SHP77 treated with DMSO at 0.1 percent for 48 hours (cell line): ENCODE measurements at places on chromosomes 3 and 15.

DNA sequence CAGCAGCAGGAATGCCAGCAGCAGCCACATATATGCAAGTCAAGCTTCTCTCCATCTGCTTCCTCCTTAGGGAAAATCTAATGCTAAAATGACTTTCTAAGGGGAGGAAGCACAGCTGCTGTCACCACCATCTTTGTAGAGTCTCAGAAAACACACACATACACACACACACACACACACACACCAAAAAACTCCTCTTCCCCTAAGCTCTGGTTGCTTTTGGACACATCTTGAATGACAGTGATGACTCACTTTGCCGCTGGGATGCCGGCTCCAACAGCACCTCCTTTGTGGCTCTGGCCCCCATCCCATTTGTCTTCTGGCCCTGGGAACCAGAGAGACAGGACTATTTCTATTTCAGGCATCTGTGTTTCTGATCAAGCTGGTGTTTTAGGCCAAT, 124.8 kb upstream of the GOLIM4 start:
- DNase-seq: no peak

- DNase-seq: no peak
Observed at GRCh38 chr3:38235466-38235865, 30.1 kb upstream of the SLC22A13 start.

DNA sequence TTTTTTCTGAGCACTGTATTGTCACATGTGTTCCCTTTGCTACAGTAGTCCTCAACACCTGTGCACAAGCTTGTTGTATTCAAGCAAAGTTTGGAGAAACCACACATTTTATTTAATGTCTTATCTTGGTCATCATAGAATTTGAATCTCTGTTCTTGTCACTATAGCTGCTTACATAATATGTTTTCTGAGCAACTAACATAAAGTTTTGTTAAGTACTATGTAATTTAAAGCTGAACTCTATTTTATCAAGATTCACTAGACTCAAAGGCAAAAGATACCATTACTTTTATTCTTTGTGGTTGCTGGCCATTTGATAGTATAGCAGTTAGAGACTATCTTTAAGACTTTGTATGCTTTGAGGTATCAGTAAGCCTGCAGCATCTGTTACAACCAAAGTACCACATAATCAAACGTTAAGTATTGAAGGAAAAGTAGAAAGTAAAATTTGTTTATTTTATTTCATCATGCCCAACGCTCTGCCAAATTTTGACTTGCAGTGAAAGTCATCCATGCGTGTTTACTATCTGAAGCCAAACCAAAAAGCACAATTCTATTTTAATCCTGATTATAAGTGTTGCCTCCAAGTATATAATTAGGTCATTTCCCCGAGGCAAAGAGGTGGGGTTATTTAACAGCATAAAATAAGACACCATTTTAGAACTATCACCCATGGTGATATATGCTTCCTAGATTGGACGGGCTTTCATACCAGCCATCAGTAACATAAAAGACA, 10.3 kb upstream of the ABHD10 start:
- DNase-seq: no peak

DNA sequence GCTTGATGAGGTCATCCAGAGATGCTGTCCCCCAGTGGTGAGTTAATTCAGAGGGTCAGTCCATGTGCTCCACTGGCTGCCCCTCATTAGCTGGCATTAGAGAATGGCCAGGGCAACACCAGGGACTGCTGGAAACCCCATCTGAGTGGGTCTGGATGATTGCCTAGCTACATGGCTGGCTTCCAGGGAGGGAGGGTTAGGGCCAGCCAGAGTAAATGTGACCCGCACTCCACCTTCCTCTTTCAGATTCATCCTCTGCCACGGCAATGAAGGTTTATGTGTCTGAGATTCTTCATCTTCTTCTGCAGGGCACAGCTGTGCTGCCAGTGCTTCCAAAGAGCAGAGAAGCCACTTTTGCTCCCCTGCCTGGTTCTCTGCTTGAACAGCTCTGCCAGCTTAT, 391.9 kb downstream of the OCA2 start:
- DNase-seq: no peak

DNA sequence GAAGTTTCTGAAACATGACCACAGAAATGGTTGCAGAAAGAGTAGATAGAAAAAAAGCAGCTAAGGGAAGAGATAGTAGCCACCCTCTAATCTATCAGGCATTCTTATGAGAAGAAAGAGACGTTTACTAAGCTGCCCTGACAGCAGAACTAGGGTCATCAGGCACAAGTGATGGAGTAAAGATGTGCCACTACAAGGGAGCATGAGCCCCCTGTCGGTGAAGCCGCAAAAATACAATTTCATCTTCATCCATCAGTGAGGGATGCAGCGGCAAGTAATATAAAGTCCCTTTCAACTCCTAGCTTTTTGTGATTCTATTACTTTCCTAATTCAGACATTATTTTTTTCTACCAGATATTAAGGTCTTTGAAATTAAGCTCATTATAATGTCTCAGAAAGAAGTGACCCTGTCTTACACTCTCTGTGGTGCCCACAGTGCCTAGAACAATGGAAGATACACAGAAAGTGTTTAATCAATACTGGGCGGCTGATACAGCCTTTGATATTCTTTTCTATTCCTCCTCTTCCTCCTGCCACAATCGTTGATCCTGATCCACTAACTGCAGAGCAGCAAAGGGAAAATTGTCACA, 651.6 kb downstream of the NTRK3 start:
- no peak for DNase-seq

GRCh38 chr15:38128341-38128781, 124.3 kb upstream of the SPRED1 start:
- no peak for DNase-seq

- DNase-seq: no peak
Observed at GRCh38 chr3:61657689-61658088, 96.3 kb downstream of the PTPRG start.

- peak; percentile 62 for DNase-seq
Observed at GRCh38 chr3:16570113-16570512, 35.1 kb downstream of the DAZL start.

- DNase-seq: no peak
Observed at GRCh38 chr15:40461958-40462357, 8.8 kb upstream of the CHST14 start.

DNA sequence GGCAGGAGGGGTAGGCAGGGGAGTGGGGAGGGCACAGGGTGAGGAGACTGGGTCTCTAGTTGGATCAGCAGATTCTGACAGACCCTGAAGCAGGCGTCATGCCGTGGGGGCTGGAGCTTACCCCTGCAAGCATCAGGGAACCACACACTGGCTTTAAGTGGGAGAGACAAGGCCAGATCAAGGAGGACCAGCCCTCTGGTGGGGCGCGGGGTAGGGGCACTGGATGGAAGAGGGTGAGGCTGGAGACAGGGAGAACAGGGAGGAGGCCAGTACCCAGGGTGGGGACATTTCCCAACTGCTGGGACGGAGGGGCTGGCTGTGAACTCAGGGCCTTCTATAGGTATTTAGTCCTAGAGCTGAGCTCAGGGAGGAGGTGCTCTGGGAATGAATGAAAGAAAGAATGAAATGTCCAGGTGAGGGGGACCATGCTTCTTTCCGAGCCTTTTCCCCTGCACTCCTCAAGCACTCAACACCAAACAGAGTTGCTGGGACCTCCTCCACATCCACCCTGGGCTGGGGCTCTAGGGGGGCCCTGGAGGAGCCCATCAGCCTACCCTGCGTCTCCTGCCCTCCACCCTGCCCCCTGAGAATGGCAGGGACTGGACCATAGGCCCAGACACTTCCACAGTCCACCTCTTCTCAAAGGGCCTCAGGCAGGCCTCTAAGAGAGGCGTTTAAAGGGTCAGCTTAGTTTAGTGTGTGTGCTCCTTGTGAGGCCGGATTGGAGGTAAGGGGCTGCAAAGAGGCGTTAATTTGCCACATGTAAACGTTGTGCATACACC, 49.0 kb upstream of the FGD5 start:
- no peak for DNase-seq

- DNase-seq: no peak
Observed at GRCh38 chr3:153305189-153305588, 143.2 kb downstream of the RAP2B start.

DNA sequence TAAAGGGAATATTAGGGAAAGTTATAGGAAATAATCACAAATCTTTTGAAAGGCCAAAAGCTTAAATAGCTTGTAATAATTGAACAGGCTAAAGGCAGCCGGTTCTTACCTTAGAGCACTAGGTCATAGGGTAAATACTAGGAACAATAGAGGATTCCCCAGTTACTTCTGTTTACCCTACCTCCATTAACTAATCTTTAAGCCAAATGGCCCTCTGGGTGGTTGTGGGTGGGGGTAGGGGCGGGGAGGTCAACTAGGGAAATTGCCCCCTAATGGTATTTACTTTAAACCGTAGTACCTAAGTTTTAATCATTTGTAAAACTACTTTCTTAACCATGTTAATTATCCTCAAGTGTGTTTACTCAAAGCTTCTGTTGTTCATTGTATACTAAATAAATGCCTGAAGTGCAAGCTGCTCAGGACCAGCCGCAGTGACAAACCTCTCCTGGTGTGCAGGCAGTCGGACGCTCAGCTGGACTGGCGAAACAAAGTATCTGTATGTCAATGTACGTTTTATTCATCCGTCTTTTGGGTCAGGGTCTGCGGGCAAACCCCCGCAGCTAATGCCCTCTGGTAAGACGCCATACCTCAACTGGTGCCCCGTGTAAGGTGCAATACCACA, 18.9 kb downstream of the MAGEL2 start:
- DNase-seq: no peak

DNA sequence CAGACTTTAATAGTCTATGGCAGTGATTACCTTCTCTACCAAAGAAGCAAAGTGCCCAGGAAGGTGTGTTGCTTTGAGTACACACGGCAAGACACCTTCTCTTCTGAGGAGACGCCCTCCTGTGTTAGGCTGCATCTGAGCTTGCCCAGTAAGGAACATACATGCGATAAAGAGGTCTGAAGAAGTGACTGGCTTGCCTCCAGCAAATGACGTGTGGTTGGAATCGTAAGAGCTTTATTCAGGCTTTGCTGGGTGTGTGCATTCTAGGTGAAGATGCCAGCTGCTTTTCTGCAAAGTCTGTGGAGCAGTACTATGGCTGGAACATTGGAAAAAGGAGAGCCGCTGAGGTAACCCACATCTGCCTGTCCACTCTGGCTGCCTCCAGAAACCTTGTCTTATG, 22.4 kb downstream of the MAP6D1 start:
- DNase-seq: no peak

DNA sequence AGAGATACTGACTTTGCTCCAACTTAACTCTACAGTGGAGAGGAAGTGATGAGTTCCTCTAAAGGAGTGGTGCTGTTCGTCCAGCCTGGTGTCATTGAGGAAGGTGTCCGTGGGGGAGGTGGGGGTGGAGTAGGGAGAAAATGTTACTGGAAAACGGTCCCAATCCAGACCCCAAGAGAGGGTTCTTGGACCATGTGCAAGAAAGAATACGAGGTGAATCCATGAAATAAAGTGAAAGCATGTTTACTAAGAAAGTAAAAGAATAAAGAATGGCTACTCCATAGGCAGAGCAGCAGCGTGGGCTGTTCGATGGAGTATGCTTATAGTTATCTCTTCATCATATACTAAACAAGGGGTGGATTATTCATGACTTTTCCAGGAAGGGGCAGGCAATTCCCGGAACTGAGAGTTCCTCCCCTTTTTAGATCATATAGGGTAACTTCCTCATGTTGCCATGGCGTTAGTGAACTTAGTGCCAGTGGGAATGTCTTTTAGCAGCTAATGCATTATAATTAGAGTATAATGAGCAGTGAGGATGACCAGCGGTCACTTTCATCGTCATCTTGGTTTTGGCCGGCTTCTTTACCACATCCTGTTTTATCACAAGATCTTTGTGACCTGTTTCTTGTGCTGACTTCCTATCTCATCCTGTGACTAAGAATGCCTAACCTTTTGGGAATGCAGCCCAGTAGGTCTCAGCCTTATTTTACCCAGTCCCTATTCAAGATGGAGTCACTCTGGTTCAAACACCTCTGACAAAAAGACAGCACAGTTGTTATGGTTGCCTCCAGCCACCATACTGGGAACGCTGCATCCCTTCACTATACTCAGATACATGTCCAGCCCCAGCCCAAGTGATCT, 38.6 kb downstream of the CLEC3B start:
- no peak for DNase-seq

DNA sequence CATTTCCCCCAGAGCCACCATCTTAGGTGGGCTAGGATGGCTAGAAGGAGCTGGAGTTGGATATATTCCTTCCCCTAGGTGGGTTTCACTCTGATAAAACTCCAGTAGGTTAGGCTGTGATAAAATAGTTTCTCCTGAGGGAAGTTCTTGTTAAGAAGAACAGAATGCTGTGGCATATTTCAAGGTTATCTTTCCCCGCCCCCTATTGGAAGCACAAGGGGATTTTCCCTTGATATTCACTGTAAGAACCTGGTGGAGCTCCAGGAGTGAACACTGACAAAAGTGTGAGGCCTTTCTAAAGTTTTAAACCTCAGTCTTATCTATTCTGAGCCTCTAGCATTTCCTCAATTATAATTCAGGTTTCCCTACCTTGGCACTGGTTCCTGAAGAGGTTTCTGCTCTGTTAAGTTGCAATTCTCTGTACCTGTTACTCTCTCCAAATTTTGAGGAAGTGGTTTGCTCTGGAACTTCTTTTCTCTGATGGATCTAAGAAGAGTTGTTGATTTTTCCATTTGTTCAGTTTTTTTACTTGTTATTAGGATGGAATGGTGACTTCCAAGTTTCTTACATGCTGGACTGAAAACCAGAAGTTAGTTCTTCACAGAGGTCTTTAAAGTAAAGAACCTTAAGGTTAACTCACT, 113.5 kb downstream of the GMPS start:
- no peak for DNase-seq

DNA sequence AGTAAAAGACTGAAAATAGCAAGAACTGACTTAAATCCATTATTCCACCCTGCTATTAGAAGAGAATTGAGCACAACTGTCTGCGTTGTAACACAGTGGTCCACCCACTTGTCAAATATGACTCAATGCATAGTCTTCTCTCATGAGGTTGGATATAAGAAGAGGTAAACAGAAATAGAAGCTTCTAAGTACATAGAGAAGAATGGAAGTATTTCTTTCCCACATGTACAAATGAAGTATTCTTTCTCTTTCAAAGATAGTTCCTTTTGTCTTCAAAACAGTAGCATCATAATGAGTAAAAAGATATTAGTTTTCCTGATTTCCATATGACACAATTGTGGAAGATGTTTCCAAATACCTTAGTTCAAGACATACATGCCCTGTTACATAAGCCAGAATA, 348.6 kb upstream of the CCDC54 start:
- no peak for DNase-seq

DNA sequence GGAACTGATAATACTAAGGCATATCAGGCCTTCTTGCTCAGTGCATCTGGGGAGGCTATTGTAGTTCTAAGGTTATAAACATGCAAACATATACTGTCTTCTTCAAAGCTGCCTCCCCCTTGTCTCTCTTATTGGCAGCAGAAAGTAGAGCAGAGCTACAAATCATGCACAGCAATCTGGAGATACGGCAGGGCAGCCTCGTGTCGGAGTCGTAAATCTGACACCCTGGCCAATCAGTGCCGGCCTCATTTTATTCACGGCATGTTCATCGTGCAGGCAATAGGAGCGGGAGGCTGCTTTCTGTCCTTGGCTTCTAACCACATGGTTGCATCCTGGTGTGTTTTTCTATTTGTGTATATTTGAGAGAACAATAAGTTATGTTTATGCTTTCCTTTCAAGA, 300.2 kb upstream of the CNTN6 start:
- DNase-seq: no peak

GRCh38 chr3:60453326-60453725, 797.9 kb downstream of the FHIT start:
- no peak for DNase-seq
